ENCODE measurements at places on chromosomes 6 and 20.

DNA sequence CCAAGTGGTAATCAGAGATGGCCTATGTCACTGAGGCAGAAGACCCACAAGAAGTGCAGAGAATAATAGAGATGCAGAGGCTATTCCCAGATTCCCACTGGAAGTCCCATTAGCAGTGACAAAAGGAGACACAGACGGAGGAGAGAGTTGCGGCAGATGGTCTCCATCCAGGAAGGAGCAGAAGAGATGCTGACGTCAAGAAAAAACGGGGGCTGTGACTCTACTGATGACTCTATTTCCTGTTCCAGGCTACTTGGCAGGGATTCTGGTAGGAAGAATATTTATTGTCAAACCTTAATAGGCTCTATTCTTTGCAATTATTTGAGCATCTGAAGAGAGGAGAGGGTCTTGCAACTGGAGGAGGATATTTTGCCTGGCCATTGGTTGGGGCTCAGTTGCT, 246.0 kb upstream of the ECI2 start:
- no peak for DNase-seq

- DNase-seq: no peak
Observed at GRCh38 chr6:72955666-72956065, 269.6 kb downstream of the KHDC1L start.

DNA sequence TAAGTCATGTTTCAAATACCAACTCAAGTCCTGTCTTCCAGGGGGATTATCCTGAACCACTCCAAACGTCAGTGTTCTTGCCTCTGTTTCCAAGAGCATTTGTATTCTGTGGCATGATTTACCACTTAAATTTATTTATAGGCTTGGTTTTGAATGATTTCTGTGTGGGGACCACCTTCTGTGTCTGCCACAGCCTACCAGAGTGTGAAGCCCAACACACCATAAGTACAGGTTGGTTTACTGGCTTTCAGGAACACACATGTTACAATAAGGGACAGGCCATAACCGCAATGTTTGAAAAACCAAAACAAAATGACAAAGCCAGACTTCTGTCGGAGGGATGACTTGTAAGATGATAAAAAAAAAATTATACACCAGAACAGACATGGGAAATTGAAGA, 56.5 kb upstream of the MAP3K7 start:
- DNase-seq: no peak

- no peak for DNase-seq
Observed at GRCh38 chr20:54646156-54646517, 170.7 kb downstream of the DOK5 start.

GRCh38 chr6:33623895-33624381, 2.8 kb downstream of the ITPR3 start:
- no peak for DNase-seq

DNA sequence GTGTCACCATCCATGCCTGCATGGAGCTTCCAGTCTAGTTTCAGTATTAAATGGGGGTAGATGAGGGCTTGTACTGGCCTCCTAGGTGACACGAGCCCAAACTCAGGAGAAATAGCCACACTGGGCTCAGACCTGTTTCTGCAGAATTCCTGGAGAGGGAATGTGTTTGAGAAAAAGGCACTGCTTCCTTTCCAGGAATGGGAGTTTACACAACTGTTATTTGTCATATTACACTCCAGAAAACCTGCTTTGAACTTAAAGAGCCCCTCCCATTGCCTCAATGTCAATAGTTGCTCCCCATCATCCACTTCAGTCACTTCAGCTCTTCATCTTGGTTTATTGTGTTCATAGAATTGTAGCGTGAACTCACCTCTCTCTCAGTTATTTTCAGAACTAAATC, 151.5 kb downstream of the CFAP61 start:
- DNase-seq: no peak

DNA sequence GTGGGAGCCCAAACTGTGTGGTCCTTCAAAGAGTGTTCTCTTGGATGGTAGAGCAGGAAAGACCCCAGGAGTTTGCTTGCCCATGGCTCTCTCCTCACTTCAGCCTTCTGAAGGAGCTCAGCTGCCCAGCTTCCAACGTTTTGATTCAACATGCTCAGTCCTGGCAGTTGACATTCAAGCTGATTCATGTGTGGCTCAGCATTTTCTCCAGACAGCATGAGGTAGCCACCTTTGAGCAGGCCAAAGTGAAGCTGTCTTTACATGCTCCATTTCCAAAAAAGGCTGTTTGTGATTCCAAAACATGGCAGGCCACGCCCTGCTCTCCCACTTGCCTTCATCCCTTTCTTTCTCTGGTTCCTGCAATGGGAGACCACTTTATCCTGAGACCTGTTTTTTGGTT, 280.2 kb downstream of the TBC1D7 start:
- no peak for DNase-seq

- no peak for DNase-seq
Observed at GRCh38 chr20:51404297-51405060, 138.0 kb downstream of the NFATC2 start.

DNA sequence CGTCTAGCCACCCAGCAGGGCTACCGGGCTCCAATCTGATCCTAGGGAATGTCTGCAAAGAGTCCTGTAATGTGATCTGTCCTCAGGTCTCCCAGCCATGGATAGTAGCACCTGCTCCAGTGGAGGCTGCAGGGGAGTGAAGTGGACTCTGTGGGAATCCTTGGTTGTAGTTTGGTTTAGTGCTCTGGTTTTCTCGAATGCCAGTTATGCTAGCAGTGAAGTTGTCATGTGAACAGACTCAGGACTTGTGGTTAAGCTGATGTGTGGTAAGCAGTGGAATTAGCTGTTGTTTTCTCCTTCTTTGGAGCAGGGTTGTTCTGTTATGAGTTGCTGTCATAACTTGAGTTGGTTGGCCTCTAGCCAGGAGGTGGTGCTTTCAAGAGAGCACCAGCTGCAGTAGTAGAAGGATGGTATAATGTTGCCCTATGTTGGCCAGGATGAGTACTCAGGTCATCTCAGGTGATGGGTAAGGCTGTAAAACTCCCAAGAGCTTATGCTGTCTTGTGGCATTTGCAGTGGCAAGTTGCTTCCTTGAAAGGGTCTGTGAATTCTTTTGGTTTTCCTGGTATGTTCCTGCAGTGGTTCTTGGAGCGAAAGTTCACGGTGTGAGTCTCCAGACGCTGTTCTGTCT, 390.2 kb downstream of the UTRN start:
- no peak for DNase-seq
